ENCODE measurements at places on chromosomes 6 and 20.
A peak's percentile ranks its signal among the peaks of the same experiment; 100 is the strongest.

DNA sequence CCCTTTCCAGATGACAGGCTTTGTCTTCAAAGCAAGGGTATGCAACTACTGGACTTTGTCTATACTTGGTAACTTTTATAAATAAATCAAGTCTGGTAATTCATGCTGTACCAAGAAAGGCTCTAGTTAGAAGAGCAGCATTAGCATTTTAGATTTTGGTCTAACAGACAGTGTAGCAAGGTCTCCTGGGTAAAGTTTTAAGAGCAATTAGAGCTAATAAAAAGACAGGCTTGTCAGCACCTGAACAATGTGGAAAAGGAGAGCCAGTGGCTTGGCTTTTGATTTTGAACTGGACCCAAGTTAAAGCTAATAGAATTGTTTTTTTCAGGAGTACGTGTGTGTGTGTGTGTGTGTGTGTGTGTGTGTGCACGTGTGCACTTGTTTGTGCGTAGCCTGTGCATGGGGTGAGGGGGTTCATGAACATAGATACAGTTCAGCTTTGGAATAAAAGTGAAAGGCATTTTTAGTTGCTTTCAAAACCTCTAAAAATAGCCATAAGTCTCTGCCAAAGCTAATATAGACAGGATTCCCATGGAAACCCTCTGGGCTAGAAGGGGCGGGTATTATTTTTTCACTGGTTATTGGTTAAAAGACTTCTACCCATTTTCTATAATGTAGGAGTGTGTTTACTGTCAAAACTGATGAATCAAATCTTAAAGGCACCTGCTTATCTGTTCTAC, 138.4 kb downstream of the KCNQ5 start:
- H3K4me1 ChIP-seq = peaks cover 5% of the 10 kb centered on the region
- H3K27ac ChIP-seq = no peak overlapping the region

DNA sequence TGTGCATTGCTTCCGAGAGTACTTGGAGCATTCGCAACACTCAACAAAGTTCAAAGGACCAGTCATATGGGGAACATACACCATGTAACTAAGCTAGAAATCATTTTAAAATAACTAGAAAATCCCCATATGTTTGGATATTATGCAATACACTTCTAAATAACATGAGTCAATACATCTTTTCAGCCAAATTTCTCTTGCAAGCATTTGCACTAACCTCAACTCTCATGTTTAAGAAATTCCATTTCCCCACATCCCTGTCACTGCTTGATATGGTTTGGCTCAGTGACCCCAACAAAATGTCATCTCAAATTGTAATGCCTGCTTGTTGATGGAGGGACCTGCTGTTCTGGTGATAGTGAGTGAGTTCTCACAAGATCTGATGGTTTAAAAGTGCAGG, 85.7 kb upstream of the CST7 start:
- H3K27ac ChIP-seq = no peak overlapping the region
- peaks cover 11% of the 10 kb centered on the region for H3K27me3 ChIP-seq
- H3K36me3 ChIP-seq = peaks cover 9% of the 10 kb centered on the region
- no peak overlapping the region for H3K4me3 ChIP-seq

GRCh38 chr6:49328051-49328744, 134.9 kb downstream of the MMUT start:
- no peaks in the 10 kb centered on the region for H3K36me3 ChIP-seq
- DNase-seq = no peak

- DNase-seq = no peak
- no peaks in the 10 kb centered on the region for H3K27me3 ChIP-seq
- peak overlapping the region; percentile 94 for H3K4me3 ChIP-seq
- H3K4me1 ChIP-seq = peaks cover 23% of the 10 kb centered on the region
- peak overlapping the region; percentile 90 for H3K27ac ChIP-seq
These were observed 1.4 kb downstream of the NFYA start for GRCh38 chr6:41073968-41074691.

Measured in natural killer cell treated with Interleukin-12 subunit alpha and Interleukin-12 subunit beta and Interleukin-15 and Interleukin-18, amount 100 ng/mL, for 72 hours (primary cell).